ENCODE measurements at places on chromosomes 3 and 15.

GRCh38 chr3:48445277-48445882 is 1.2 kb upstream of the ATRIP start:
- no peak for DNase-seq

DNA sequence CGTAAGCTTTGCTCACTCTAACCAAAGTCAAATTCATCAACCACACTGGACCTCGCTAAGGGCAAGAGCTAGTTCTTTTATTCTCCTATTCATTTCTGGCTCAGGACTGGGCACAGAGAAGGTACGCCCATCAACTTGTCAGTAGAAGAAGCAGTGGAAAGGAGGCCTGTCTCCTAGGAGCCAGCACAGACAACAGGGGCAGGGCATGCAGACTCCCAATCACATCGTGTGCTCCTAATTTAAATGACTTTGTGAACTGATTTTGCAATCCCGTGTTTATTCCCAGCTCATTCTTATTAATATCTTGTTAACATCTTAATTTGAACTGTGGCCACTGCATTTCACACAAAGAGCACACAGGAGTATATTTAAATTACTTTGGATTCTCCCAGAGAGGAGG is 161.1 kb upstream of the BCL6 start:
- DNase-seq, result no peak

GRCh38 chr3:10983219-10983916 is 9.2 kb upstream of the SLC6A1 start:
- no peak for DNase-seq

DNA sequence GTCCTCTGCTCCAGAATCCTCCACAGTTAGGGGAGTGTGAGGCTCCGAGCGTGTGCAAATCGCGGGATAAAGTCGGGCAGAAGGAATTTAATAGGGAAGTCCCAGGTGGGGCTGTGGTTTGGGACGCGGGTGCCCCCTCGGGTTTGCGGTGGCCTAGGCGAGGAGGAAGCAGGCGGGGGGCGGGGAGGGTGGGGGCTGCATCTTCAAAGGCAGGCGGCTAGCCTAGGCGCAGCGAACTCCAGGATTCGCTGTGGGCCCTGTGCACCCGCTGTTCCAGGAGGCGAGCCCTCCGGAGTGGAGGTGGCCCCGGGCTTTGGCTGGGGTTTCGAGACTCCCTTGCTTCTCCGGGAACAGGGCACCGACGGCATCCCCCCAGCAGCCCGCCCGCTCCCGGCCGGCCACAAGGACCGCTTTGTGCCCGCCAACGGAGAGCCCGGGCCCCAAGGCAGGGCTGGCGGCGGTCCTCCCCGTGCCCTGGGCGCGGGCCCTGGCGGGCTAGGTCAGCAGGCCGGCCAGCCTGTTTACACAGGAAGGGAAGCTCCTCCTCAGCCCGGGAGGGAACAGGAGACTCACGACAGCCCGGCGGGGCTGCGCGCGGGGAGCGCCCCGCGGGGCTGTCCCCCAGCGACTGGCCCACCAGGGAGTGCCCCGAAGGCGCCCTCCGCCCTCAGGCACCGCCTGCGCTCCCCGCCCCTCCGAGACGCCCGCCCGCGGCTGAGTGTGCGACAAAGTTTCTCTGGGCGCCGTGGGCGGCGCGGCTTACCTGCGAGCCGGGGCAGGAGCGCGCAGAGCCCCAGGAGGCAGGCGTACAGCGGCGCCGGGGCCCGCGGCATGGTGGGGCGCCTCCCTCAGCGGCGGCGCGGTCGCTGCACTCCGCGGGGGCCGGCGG is 753 bp downstream of the ITGB5 start:
- DNase-seq, result no peak

DNA sequence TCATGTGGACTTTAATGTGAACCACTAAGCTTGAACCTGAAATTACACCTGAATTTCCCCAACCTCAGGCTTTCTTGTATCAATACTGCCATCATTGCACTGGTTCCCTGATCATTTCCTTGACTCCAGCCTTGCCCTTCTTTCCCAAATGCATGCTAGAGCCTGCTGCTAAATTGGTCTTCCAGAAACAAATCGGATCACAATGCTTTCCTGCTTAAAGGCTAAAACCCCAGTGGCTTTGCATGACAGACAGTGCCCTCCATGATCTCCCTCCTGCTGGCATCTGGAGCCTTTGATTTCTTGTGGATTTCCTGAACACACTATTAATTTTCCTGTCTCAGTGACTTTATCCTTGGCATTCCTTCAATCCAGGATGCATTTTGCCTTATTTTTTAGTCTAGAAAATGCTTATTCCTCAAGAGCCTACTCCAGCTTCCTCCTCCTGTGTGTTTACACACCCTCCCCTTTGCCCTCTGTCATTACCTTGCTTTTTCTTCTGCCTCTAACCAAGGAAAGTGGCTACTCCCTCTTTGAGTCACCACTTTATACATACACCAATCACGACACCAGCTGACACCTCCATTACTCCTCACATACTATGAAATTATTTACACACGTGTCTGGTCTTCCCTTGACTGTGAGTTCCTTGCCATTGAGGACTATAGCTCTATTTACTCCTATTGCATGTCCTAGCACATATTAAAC is 214.6 kb downstream of the KCNAB1 start:
- no peak for DNase-seq

DNA sequence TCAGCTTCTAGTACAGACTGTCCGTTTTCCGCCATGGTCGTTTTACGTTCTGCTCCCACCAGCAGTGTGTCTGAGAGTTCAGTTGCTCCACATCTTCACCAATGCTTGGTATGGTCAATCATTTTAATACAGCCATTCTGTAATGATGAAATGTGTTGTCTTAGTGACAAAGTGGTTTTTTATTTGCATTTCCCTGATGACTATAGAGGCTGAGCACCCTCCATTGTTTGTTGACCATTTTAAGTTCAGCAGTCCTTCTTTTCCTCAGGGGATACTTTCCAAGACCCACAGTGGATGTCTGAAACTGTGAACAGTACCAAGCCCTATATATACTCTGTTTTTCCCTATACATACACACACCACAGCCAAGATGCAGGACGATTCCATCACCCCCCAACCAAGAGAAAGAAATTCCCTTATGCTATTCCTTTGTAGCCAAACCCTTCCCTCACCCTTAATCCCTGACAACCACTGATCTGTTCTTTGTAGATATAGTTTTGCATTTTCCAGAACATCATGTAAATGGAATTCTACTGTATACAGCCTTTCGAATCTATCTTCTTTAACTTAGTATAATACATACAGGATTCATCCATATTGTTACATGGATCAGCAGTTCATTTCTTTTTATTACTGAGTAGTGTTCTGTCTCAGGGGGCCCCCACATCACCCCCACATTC is 55.9 kb downstream of the C3orf20 start:
- no peak for DNase-seq

Data from AG09309 (cell line).